ENCODE measurements at places on chromosomes 3 and 15.

- DNase-seq: no peak
Measured at GRCh38 chr3:42892169-42892568, 13.8 kb upstream of the ZNF662 start.

DNA sequence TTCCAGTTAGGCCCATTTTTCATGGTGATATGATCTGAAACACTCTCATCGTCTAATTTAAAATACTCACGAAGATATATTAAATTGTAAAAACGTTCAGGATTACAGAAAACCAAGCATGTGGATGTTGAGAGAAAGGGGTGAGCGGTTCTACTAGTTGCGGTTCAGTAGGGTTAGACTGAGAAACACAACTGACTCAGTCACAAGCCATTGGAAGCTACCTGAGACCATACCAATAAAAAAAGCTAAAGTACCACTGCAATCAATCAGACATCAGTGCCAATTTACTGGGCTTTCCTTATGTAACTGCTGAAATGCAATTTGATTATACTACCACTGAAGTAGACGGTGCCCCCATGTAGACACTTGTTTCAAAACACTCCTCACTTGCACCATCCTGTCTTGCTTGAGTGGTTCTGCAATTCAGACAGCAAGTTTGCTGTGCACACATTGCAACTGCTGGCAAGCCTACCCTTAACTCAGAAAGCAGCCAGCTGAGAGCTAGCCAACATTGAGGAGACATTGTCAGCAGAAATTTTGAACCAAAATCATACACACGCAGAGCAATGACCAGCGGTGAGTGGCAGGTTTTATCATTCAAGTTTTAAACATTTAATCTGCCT, 368.7 kb upstream of the ARHGEF26 start:
- no peak for DNase-seq

- DNase-seq: no peak
Measured at GRCh38 chr3:126033051-126033745, 50.7 kb downstream of the SLC41A3 start.

DNA sequence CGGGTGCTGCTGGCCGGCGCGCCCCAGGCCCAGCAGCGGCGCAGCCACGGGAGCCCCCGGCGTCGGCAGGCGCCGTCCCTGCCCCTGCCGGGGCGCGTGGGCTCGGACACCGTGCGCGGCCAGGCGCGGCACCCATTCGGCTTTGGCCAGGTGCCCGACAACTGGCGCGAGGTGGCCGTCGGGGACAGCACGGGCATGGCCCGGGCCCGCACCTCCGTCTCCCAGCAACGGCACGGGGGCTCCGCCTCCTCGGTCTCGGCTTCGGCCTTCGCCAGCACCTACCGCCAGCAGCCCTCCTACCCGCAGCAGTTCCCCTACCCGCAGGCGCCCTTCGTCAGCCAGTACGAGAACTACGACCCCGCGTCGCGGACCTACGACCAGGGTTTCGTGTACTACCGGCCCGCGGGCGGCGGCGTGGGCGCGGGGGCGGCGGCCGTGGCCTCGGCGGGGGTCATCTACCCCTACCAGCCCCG, 777 bp downstream of the LOXL1 start:
- DNase-seq: no peak

GRCh38 chr3:106144030-106144429, 275.2 kb upstream of the CBLB start:
- DNase-seq: no peak
